ENCODE measurements at places on chromosomes 3 and 15. TPM values are rescaled to one million over a fixed set of nuclear protein-coding genes. Genes with fewer than 3 reads are reported as not detected.

DNA sequence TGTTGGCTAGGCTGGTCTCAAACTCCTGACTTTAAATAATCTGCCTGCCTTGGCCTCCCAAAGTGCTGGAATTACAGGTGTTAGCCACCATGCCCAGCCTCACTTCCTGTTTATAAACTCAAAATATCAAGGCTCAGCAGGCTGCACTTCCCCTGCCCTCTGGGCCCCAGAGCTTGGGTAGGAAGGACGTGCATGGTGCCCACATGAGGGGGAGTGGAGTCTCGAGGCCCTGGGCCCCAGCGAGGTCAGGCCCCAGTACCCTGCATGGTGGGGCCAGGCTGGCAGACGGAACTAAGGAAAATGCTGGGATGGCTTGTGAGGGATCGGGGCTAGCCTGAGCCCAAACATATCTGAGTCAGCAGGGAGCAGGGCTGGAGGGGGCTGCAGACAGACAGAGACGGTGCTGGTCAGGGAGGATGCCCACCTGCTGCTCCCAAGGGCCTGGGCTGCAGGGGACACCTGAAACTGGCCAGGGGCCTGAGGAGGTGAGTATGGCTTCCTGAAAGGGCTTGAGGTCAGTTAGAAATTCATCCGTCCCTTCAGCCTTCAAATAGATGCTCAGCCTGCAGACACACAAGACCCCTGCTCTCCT lies 5.1 kb downstream of the SPTBN5 start:
- no peak for DNase-seq

DNA sequence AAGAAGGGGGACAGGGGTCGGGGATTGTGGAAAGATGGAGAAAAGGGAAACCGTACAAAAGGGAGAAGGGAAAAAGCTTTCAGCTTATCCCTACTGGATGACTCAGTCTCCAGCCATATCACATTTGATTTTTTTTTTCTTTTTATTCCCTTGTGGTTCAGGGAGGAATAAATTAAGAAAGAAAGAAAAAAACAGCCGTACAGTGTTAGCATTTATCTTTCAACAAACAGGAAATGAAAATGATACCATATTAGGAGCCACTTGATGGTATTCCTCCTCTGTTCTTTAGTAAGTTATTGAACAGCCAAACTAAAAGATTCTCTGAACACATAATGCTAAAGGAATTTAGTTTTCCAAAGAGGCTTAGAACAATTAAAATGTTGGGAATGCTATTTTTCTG lies 594.4 kb downstream of the FOXP1 start:
- DNase-seq: no peak

DNA sequence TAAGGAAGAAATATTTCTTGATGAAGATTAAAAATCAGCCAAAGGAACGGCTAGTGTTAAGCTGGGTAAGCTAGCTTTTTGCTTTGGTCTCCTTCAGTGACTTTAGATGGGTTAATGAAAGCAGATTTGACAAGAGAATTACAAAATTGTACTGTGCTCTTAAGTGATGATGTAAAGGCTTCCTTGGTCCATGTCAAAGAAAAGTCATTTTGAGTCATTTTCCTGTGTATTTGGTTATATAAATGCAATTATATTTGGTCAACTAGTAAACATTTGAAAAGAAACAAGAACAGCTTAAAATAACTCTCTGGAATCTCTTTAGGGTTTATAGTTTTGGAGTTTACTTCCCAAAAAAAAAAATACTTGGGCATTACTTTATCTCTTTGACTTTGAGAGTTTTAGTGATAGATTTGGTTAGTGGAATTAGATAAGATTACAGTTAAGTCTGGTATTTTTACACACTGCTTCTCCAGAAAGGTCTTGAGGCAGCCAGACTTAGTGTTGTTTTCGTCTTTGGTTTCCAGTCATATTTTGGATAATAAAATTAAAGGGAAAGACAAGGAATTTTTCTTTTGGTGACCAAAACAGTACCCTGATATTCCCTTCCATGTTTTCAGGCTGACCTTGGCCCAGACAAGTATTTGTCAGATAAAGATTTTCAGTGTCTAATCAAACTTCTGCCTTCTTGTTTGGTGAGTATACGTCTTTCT lies 42.3 kb downstream of the PDHB start:
- no peak for DNase-seq

Gene TLR9
- total RNA-seq: not detected

- DNase-seq: no peak
Observed at GRCh38 chr3:81277853-81278252, 483.6 kb downstream of the GBE1 start.

DNA sequence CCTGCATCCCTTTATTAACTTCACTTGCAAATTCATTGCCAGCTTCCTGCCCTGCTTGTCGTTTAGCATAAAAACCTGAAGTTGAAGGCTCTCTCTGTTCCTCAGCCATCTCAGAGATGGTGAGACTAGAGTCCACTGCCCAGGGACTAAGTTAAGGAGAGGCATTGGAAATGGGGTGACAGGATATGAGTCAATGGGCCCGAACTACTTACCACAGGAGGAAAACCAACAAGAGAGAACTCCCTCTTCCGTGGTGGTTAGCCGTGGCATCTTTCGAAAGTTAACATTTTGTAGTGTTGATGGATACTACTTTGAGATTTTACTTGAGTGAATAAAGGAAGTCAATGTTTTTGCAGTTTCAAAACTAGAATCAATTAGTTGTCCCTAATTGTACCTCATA lies 65.3 kb downstream of the LRTM1 start:
- no peak for DNase-seq

Gene SLC22A14
- total RNA-seq: not detected

DNA sequence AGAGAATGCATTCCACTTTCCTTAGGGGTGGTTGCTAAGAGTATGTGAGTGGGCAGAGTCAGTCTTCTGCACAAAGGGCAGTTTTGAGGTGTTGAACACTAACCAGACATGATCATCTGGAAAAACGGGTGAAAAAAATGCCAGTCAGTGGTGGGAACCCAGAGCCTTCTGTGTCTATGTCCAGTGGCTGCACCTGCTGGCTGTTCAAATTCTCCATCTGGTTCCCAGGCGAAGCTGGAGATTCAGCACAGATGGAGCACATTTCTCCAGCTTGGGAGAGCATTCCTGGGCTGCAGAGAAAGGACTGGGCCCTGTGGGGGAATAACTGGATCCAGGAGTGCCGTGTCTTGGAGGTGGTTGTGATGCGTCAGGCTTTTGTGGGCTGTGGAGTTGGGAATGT lies 74.1 kb downstream of the TRAK1 start:
- DNase-seq: no peak

DNA sequence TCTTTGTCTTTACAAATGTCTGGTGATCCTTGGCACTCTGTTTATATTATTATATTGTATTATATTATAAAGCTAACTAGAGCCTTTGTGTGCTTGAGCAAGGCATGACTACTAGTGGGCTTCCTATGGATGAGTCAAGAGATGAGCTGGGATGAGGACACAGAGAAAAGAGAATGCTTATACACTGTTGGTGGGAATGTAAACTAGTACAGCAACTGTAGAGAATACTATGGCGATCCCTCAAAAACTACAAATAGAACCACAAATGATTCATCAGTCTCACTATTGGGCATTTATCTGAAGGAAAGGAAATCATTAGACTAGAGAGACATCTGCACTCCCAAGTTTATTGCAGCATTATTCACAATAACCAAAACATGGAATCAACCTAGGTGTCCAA lies 40.8 kb upstream of the MED12L start:
- no peak for DNase-seq

GRCh38 chr3:99970198-99970597 lies 144.1 kb downstream of the FILIP1L start:
- DNase-seq: no peak

DNA sequence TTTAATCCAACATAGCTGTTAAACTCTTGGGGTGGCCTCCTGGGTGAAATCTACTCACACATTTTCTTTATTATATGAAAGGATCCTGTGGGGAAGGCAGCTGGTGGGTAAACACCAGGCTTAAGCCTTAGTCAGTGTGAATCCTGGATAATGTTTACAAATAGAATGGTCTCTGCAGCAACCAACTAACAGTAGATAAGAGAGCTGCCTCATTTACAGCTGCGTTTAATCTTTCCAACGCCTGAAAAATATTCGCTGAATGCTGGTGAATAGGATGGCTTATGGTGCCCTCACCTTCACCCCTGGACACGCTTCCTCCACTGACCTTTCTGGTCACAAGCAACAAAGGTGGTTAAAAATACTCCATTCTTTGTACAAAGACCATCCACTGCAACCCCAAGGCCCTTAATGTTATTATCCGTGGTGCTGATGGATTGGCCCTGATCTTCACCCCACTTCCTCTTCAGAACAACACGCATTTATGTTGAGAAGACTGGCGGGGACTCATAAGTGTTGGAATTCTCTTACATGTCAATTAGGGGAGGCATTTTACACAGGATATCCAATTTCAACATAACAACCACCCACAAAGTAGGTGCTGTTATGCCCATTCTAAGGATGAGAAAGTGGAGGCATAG lies 120.0 kb upstream of the FRMD4B start:
- DNase-seq: no peak

DNA sequence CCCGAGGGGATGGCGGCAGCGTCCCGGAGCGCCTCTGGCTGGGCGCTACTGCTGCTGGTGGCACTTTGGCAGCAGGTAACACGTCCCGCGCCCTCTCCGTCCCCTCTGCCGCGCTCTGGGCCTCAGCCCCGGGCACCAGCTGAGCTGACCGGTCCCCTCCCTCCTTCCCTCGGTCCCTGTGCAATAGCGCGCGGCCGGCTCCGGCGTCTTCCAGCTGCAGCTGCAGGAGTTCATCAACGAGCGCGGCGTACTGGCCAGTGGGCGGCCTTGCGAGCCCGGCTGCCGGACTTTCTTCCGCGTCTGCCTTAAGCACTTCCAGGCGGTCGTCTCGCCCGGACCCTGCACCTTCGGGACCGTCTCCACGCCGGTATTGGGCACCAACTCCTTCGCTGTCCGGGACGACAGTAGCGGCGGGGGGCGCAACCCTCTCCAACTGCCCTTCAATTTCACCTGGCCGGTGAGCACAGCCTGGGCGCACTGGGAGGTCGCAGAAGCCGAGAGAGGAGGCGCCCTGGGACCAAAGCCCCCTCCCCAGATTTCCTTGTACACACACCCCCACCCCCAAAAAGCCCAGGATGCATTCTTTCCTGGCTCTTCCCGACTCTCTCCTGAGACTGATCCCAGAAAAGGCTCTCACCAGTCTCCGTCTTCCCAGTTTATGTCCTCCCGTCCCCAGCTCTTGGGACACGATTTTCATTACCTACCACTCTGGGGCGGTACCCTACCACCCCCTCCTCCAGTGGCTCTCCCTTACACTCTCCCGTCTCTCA lies 705 bp downstream of the DLL4 start:
- DNase-seq: no peak

- DNase-seq: no peak
Observed at GRCh38 chr3:137171834-137172603, 214.2 kb downstream of the IL20RB start.

DNA sequence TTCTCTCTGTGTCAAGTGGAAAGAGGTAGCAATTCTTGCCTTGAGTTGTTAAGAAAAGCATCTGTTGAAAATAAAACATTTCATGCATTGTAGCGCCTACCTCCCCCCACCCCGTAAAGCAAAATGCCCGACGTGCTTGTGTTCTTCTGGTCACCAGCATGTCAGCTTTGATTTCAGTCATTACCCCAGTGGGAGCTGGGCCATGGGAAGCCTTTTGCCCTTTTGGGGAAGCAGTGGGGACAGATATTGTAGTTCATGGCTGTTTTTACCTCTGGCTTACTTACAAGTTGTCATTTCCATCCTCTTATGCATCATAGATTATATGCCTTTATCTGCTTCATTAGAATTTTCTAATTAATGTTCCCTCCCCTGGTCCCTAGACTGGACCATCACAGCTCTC lies 328.7 kb downstream of the RYR3 start:
- no peak for DNase-seq

- DNase-seq: no peak
Observed at GRCh38 chr3:11436775-11437174, 164.6 kb downstream of the ATG7 start.
